Activated CD8-positive, alpha-beta memory T cell treated with anti-CD3 and anti-CD28 coated beads for 1 hour (primary cell): ENCODE measurements at places on chromosomes 5 and 9.

DNA sequence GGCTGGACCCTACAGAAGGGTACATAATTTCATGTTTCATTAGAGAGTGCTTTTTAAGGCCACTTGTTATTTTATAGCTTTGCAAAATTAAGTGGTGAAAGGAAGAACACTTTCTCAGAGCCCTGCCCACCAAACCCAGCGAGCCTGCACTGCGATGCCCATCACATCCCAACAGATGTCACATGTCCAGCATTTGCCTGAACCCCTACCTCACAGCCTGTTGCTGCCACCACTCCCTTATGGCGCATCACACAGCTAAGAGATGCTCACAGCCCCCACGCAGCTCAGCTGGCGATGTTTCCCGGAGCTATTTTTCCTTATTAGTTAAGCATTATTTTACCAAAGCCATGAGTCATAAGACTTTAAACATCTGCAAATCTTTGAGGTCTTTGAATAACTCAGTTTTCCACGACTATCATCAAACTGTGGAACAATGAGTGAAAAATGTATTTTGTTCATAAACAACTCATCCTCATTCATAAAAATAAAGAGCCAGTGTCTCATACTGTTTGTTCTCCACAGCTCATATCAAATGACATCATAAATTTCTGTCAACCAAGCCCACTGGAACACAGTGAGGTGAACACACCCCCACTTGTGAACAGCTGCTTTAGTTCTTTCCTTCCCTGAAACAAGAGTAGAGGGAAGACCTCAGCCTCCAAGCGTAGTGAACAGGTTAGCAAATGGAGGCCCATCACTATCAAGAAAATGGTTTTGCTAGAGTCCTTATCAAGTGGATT is 104.9 kb downstream of the SYK start:
- no peak for DNase-seq

DNA sequence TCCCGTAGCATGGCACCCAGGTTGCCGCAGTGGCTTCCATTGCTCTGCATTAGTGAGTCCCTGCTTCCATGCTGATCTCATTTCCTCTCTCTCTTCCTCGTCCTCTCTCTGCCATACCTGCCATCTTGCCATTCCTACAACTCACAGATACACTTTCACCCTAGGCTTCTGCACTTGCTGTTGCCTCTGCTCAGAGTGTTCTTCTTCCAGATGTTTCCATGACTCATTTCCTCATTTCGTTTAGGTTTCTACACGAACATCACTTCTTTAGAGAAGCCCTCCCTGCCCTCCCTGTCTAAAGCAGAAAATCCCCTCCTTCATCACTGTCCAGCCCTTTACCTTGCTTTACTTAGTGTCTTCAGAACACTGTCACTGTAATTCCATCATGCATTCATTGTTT is 115.2 kb upstream of the WWC1 start:
- no peak for DNase-seq

DNA sequence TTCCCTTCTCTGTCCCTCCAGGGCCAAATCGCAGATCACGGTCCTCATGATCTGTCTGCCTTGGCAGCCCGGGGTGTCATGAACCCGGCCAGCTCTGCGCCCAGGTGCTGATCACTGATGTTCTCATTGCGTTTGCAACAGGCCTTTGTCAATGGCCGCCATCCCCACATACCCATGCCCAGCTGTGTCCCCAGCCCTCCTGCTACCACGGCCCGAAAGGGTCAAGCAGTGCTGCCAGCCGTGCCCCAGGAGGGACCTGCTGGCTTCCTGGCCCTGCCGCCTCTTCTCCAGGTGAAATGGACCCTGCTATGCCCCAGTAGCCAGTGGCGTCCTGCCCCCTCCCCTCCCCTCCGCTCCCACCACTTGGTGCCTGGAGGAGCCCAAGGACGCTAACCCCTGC is 12.8 kb upstream of the VAV2 start:
- DNase-seq, result no peak

GRCh38 chr5:116651653-116652052 is 77.0 kb upstream of the SEMA6A start:
- no peak for DNase-seq

- DNase-seq, result no peak
These were observed 86.5 kb downstream of the CEMIP2 start for GRCh38 chr9:71681708-71682272.

DNA sequence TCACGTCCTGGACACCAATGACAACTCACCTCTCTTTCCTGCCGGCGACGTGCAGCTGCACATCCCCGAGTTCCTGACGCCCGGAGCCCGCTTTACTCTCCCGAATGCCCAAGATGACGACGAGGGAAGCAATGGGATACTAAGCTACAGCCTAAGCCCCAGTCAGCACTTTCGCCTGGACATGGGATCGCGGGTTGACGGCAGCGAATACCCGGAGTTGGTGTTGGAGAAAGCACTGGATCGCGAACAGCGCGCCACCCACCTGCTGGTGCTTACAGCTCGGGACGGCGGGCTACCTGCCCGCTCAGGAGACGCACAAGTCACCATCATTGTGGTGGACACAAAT is 1.1 kb downstream of the PCDHAC1 start:
- DNase-seq, result no peak

DNA sequence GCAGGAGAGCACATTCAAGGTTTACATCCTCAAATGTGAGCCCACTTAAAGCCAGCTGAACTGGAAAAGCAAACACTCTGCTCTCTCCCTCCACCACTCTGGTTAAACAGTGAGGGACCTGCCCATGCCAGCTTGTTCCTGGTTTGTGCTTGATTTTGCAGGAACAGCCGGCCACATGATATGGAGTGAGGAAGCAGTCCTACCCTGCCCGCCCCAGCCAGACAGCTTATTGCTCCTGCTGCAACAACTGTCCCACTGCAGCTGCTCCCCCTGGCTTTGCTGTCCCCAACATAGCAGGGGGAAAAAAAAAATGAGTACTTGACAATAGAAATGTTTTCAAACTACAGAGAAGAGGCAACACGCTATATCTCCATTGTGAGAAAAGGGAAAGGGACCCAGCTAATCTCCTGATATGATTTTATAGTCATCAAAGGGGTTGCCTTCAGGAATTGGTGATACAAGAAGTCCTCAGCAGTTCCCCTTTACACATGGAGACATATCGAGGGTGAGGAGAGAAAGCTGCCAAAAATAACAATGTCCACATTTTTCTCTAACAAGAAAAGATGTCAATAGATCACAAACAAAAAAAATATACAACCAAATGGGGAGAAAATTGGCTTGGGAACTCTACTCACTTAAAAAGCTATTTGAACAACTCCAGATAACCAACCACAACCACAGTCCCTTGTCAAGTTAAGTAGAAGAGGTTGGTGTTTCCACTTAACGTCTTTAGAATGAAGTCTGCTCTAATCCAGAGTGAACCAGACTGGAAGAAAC is 4.6 kb downstream of the MYO10 start:
- DNase-seq, result no peak

DNA sequence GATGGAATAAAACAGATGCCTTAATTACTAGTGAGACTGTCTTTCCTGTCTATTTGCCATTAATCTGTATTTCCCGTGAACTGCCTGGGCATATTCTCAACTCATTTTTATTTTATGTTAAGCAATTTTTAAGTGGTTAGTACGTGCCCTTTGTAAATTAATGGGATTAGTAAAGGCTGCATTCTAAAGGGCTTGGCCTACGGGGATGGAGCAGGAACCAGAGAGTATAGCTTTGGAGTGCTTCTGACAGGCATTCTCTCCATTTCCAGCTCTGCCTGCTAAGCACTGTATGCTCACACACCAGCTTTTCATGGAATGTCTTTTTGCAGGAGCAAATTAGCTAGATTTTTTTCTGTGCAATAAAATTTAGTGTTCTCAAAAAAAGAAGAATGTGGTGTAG is 241.2 kb downstream of the MCTP1 start:
- no peak for DNase-seq

GRCh38 chr9:93818827-93819472 is 136.2 kb downstream of the BARX1 start:
- DNase-seq, result no peak

DNA sequence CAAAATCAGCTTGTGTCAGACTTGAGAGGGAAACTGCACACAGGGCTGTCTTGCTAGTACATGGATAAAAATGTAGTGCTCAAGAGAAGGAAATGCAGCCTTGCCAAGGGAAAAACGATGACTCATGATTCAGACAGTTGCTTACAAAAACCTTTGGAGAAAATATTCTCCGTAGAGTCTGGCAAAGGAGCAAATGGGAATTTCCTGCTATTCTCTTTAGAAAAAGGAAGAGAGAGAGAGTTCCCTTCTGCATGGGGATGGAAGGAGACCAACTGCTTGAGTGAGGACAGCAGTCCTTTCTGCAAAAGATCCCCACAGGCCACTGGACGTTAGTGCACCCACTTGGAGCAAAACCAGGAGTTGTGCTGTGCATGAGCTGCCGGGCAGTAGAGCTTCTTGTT is 7.6 kb downstream of the IFNB1 start:
- DNase-seq, result no peak

DNA sequence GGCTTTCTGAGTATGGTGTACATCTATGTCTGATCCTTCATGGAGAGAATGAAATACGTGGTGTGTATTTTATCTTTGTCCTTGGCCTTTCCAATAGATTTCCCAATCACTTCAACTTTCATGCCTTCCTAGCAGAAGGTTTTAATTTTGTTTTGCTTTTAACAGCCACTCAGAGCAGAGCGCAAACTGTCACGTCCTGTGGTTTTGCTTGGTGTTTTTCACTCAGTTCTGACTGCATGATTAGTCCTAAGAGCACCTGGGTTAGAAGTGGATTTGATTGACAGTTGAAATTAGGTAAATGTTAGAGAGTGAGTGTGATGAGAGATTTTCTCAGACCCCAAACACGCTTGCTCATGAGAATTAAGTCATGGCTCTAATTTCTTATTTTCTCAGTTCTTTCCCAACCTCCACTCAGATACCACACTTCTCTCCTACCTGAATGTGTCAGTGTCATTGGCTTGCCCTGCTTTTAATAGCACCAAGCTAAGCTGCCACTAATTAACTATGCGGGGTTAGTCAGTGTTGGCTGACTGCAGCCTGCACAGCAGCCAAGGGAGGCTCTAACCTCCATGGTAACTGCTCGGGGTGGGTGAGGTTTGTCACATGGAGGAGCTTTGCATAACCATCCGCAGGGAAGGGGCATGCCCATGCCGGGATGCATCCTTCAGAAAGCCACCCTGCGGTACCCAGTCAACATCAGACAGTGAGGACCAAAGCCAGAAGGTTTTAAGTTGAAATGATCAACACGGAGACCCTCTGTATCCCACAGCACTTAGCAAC is 173.4 kb downstream of the NR3C1 start:
- no peak for DNase-seq

DNA sequence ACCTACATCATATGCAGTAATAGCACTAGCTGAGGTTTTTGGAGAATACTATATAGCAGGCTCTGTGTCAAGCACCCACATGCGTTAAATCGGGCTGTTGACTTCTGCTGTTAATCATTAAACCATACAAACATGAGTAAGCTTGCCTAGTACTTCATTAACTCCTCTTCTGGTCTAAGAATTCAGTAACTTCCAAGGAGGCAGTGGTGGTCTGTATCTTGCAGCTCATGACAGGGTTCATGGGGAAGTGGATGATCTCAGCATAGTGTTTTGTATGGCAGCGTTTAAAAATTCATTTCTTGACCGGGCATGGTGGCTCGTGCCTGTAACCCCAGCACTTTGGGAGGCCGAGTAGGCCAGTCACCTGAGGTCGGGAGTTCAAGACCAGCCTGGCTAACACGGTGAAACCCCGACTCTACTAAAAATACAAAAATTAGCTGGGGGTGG is at the start of gene HAVCR1:
TSS of gene HAVCR1 (minus strand) at position 24 of the 447 bp plus-strand sequence. CDS start 1,173 bp downstream, outside the sequence.
- DNase-seq, result no peak

- no peak for DNase-seq
These were observed 490.9 kb downstream of the NFIB start for GRCh38 chr9:13823026-13823425.

DNA sequence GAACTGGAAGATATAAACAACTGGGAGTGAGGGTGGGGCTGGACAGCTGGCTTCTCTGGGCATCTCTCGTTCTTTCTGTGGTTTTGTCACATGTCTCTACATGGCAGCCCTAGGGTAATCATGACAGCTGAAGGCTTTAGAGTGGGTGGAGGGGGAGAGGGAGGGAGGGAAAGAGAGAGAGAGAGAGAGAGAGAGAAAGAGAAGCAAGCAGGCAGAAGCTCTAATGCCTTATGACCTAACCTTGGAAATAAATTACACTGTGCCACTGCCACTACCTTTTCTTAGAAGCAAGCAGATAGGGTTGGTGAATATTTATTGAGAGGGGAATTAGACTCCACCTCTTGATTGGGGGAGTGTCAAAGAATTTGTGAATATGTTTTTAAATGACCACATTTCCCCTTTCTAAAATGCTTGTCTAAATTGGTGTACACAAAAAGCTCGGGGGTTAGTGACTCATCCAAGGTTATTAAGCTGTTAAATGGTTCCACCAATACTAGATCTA is 2.6 kb upstream of the DAPK1 start:
- no peak for DNase-seq

- no peak for DNase-seq
These were observed 23.5 kb downstream of the SKP1 start for GRCh38 chr5:134153241-134153640.

GRCh38 chr9:76004526-76004925 is 114.1 kb downstream of the PCSK5 start:
- DNase-seq, result no peak

DNA sequence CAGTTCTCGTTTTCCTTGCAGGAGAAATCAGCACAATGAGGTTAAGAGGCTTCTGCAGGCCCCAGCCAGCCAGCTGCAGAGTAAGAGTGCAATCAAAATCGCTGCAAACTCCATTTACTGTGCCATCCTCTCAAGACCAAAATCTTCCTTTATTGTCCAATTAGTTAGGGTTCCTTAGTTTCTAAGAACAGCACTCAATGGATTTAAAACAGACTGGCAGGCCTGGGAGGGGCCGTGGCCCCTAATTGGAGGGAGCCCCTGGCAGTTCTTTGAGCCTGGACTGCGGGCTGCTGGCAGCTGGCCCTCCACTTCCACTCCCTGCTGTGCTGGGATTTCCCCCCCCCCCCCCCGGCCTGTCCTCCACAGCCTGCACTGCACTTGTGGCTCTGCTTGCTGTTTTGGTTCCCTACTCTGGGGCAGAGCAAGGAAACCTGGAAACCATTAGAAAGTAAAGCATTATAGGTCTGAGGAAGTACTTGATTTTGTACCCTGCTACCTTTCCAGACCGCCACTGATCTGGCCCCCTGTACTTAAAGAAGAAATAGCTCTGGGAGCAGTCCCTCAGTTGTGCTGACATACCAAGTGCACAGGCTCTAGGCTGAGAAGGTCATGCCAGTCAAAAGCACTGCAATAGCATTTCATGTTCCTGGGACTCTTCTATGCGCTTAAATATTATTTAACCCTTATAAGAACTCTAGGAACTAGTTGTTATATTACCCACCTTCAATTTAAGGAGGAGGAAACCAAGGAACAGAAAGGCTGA is 129.0 kb downstream of the APBA1 start:
- DNase-seq, result no peak
